ENCODE measurements at places on chromosomes 6 and 20.

DNA sequence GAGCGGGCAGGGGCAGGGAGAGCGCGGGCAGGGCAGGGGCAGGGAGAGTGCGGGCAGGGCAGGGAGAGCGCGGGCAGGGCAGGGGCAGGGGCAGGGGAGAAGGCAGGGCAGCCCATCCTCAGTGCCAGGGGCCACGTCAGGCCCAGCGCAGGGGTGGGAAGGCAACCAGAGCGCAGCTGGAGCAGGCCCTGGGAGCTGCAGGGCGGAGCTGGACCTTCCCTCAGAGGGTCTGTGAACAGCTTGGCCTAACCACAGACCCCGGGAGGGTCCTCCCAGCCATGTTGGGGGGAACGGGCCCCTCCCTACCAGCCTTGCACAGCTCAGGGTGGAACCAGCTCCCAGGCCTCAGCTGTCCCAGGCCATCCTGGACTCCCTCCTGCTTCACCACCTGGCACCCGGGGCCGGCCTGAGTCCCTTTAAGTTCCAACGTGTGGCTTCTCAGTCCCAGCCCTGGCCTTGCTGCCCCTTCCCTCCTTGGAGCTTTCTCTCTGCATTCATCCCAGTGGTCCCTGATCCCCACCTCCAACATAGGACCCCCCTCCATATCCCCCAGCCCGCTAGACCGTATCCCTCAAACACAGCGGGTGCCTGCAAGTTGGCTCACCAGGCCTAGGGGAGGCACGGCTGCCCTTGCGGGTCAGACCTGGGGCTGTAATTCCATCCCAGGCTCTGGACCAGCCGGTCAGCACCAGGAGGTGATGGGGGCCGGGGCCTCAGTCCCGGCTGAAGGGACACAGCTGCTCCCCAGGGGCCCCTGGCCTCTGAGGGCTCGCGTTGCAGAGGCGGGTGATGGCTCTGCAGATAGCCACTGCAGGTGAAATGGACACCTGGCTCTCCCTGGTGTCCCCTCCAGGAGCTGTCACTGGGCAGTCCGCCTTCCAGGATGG, 5.6 kb upstream of the ZBTB46 start:
- no peak for DNase-seq

DNA sequence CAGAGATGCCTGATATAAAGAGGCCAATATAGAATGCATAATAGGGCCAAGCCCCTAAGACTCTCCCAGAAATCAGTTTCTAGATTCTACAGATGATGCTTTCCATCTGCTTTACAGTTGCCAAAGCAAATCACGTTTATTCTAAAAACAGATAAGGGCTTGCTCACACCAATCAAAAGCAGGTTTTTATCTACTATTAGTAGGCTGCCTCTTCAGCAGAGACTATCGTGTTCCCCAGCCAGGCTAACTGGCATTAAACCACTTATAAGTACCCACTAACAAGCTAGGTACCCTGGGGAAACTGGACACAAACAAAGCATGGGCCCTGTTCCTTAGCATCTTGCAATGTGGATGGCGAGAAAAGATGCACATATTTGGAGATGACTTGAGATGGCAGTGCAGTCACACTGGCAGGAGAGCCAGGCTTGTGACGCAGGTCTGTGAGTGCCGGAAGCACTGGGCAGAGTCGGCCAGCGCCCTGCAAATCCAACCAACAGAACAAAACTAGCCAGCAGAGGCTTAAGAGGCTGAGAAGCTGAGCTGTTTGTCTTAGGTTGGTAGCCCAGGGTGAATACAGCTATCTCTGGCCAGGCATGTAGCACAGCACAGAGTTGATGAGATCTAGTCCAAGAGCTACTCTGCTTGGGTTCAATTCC, 73.4 kb downstream of the GFOD1 start:
- no peak for DNase-seq

DNA sequence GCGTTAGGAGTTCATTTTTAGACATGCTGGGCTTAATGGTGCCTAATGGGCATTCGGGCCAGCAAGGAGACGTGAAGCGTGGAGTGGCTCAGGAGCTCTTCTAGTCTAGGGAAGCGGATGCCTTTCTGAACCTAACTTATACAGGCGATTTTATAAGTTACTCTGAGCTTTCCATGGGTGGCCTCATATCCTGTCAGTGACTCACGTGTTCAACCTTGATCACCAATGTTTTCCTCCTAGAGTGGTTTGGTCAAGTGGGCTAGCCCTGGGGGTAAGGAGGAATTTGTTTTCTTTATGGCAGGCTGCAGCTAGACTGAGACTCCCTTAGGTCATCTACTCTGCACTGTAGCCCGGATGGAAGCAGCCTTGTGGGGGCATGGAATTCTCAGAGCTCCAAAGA, 52.1 kb downstream of the PLAGL1 start:
- no peak for DNase-seq

DNA sequence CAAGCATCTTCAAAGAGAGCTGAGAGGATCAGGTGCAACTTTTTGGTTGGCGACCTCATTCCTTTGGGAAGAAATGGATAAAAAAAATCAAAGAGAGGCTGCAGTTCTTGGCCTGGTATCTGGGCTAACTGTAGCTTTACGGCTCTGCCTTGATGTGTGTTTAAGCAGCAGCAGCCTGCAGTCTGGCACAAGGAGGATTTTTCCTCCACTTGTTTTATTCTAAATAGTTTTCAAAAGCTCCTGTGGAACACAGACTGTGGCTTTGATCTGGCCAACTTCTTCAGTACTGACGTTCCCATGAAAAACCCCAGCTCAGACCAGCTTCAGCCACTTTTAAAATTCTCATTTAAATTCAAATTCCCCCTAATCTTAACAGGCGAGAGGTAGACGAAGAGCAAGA, 137.3 kb downstream of the HDGFL1 start:
- no peak for DNase-seq

- no peak for DNase-seq
These were observed 92.5 kb upstream of the NXT1 start for GRCh38 chr20:23257848-23258746.

- DNase-seq: no peak
These were observed 20.8 kb upstream of the GMDS start for GRCh38 chr6:2266031-2266795.

- no peak for DNase-seq
These were observed 64.0 kb downstream of the ARHGAP18 start for GRCh38 chr6:129645830-129646579.

DNA sequence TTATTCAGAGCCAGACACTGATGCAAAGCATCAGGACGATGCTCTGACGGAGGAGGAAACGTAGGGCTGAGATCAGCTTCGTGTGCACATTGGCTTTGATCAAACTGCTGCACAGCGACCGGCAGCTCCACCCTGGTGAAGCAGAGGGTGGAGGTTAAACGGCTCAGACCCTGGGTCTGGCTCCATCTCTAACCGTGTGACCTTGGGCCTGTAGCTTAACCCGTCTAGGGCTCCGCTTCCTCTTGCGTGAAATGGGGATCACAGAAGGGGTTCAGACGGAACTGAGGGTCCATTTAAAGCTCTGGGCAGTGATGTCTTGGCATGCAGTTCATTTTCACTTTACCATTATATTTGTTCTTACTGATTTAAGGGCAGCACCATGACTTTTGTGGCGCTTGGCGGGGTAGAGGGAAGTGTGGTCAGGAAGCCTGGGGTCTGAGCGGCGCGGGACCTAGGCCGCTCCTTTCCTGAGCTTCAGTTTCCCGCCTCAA, 644 bp downstream of the RBL1 start:
- DNase-seq: no peak

DNA sequence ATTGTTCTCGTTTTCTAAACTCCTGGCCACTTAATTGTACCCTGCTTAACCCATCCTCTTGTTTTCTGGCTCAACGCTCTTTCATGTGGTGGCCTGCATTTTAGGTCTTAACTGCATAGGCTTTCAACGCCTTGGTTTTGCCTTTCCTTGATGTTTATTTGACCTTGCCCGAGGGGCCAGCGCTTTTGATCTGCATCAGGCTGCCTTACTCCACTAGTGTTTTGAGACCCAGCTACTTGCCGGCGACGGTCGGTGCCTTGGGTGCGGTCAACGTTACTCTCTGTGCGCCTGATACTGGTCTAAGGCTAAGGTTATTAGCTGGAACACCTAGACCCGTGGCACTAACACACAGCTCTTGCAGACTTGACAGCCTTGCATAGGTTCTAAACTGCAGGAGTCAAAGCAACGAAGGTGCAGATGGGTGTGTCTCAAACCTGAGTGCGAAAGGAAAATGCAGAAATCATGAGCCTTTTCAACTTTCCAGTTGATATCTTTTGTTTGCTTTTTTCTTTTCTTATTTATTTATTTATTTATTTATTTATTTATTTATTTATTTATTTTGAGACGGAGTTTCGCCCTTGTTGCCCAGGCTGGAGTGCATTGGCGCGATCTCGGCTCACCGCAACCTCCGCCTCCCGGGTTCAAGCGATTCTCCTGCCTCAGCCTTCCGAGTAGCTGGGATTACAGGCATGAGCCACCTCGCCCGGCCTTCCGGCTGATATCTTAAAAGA, 138.8 kb downstream of the HFE start:
- DNase-seq: no peak

- DNase-seq: no peak
These were observed 2.8 kb upstream of the MAPK13 start for GRCh38 chr6:36127462-36128016.

GRCh38 chr6:36383606-36384005, 3.9 kb downstream of the ETV7 start:
- DNase-seq: no peak

GRCh38 chr6:46103441-46104115, 26.2 kb upstream of the ENPP4 start:
- DNase-seq: no peak

DNA sequence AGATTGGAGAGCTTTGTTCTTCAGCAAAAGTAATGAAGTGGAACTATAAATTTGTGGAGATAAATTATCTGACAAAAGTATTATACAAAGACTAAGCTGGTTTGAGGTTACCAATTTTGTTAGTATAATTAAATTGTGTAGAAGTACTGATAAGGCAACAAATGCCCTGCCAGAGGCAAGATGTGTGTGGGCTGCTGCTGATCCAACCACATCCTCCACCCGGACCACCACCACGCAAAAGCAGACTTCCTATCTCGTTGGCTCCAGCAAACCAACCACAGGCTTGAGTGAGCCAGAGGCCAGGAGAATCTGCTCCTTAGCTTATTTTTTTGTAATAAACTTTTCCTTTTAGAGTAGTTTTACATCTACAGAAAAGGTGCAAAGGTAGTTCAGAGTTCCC, 1.1 kb upstream of the MYLK4 start:
- no peak for DNase-seq

DNA sequence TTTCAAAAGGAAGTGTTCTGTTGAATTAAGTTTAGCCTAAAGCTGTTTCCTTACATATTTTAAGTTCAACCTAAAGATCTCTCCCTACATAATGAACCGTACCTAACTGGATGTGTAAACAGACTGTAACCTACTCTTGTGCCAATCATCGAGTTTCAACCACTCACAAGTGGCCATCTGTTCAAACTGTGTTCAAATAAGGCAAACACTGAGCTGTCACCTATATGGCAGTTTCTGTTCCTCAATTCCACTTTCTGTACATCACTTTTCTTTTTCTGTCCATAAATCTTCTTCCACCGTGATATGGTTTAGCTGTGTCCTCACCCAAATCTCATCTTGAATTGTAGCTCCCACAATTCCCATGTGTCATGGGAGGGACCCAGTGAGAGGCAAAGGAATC, 428.6 kb downstream of the HACE1 start:
- DNase-seq: no peak

DNA sequence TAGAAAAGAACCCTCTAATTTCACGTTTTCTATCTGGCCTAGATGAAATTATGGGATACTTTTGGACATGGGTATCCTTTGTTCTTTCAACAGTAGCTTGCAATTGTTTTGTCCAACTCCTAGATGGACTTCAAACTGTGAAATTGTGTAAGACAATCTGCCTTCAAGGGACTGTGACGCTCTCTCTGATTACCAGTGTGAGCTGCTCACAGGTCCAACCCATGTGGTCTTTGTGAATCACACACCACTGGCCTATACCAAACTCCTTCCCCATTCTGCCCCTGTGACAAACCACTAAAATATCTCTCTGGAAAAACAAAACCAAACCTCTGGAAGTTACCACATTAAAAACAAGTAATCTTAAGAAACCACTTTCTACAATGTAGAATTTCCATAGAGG, 59.5 kb downstream of the NINL start:
- DNase-seq: no peak

DNA sequence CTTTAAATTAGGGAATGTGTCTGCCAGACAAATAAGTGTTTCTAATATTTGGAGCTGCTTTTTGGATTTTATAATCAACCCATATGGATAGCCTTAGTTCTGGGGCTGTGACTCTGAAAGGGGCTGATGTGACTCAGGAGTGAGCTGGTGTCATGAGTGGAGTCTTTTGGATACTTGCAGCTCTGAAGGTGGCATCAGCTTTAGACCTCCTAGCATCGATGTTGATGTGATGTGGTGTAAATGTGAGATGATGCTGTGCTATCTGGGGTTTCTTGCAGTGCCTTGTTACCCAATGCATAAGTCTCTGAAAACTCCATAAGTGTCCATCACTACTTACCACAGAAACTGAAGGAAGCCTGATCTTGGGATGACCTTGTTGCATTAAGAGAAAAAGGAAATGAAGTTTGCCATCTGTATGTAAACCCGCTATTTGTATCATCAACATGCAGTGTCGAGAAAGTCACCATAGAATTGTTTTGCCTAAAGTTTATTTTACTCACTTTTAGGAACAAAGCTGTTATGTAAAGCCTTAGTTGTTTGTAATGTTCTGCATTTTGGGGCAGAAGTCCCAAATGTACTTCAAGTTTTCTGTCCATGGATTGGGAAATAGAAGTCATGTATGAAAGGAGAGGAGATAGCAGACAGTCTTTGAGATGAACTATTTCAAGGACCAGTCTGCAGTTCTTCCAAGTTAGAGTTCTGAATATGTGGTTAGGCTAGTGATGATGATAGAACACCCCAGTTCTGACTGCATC, 8.0 kb downstream of the FOXO3 start:
- DNase-seq: no peak

- DNase-seq: no peak
These were observed 74.0 kb downstream of the PTPRA start for GRCh38 chr20:2946988-2947961.

DNA sequence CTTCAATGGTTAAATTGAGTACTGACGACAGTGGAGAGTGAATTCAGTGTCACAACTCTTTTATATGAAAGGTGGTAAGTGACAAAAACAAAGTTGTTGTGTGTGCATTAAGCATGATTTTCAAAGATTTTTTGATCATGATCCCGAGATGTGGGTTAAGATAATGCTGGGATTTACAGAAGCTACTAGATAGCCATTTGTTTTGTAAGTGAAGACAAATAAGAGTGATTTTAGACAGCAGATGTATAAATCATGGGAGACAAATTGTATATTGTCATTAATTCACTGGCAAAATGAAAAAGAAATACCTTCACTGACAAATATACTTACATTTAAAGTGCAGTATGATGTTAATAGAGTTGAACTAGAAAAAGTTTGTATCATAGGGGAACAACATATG, 6.1 kb downstream of the ADGRB3 start:
- no peak for DNase-seq

- no peak for DNase-seq
These were observed 16.4 kb downstream of the RANBP9 start for GRCh38 chr6:13695252-13695651.
